BE2C (cell line): ENCODE measurements at places on chromosomes 6 and 20.

DNA sequence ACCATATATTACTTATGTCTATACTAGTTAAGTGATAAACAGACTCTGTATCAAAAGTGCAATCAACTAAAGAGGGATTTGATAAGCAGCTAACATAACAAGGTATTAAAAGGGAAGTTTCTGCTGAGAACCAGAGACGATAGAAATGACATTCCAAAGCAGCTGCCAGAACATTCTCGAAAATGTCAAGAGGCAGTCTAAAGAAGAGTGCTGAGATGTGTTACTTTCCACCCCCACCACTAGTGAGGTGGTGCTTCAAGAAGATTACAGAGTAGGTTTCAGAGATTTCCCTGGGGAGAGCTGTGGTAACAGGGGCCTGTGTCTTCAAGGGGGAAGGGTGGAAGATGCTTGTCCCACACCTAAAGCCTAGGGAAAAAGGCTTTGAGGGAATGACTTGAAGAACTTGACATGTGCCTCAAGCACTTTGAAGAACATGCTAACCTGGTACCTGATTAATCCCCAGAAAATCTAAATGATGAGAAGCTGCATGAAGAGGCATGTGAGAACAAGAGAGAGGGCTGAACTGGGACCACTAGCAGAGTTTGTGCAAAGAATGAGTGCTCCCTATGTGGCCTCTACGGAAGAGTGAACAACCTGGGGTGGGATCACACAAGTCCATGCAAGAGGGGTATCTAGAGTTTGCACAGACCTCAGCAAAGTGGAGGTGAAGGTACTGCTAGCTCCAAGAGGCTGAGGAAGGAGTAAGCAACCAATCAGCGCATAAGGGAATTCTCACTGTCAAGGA, 5.0 kb downstream of the FAM184A start:
- no peak for DNase-seq

GRCh38 chr6:89348372-89348771, 4.2 kb downstream of the UBE2J1 start:
- no peak for DNase-seq

- no peak for DNase-seq
These were observed 11.4 kb downstream of the SYTL3 start for GRCh38 chr6:158661156-158661685.

DNA sequence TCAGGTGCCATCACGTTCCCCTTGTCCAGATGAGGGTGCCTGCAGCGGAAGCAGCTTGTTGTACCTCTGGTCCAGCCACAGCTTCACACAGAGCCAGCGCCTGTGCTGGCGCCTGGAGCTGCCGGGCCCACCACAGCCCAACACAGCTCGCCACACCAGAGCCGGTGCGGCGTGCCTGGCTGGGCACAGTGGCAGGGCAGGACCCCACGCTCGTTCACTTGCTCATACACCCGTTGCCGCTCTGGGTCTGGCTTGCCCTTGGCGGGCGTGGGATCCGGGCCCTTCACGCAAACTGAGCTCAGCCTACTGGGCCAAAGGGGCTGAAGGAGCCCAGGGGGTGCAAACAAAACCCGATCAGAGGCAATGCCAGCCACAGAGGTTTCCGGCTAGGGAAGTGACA, 492.5 kb upstream of the MANEA start:
- no peak for DNase-seq

GRCh38 chr6:160394654-160395035, 46.5 kb downstream of the SLC22A3 start:
- DNase-seq: no peak

DNA sequence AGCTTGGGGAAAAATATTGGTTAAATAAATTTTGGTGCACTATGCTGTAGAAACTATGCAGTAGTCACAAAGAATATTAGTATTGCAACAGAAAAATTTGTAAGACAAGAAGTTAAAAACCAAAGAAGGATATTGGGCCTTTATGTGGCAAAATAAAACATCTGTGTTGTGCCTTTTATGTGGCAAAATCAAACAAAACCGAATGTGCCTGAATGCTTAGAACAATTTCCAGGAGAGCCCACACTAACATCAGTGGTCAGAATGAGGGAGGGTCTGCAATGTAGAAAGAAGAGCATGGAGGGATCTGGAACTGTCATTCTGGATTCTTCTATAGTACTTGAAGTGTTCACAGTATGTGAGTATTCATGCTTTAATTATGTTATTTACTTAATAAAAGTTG, 75.2 kb downstream of the L3MBTL3 start:
- DNase-seq: no peak

GRCh38 chr6:22017766-22018165, 279.1 kb downstream of the PRL start:
- no peak for DNase-seq

- no peak for DNase-seq
These were observed 1.5 kb downstream of the LIN28B start for GRCh38 chr6:104958178-104959025.

DNA sequence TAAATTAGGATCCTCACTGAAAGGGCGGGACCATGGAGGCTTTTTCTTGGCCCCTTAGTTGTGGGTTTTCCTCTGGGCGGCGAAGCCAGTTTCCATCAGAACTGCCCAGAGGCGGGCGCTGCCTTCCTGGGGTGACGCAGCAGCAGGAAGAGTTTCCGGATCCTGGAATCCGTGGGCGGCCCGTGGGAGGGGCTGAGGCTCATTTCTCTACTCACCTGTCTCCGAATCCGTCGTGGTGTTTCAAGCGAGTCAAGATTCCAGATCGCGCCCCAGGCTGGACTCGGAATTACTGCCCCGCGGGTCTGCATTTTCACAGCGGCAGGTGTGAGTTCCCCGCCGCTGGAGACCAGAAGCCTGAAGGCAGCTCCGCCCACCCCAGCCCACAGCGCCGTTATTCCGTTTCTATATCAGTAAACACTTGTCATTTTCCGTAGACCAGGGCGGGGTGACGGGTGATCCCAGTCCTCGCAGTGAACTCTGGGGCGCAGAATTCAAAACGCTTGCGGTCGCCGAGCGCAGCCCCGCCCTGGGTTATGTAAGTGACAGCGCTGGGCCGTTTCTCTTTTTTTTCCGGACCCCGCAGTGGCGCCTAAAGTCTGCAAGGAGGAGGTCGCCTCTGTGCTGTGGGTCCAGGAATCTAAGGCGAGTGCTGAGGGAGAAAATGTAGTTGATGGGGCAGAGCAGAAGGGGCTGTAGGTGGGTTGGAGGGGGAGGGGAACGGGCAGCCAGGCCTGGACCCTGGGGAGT, 27.2 kb upstream of the POU5F1 start:
- peak; percentile 74 for DNase-seq

DNA sequence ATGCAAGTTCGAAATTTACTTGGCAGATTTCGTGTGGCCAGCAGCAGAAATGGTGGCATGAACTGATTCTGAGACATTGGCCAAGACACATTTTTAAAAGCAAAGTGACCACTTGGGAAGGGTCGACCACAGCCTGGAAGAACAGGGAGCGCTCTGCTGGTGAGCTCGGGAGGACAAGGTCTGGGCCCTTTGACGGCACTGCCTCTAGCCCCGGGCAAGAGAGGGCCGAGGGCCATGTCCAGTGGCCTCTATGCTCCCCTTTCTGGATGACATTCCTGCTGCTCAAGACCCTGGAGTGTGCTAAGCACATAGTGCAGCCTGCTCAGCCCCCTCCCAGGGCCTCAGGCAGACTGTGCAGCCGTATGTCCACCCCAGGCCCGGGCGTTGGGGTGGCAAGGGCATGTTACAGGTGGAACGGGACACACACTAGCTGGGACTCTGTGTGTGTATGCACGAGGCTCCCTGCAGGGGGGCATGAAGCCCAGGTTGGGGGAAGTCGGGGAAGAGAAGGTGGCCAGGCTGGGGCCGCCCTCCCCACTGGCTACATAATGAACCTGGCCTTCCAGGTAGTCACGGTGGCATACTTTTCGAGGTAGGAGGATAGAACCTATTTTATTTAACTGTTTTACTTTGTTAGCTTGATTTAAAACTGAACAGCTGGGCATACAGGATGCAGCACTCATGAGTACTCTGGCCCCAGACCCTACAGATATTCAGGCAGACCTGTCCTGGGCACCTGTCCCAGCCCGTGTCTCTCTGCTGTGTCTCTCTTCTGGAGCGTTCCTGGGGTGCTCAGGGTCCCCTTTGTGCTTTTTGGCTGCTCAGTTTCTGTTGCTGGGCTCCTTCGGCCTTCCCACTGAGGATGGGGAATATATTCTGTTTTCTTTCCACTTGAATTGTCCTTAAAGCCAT, 6.4 kb downstream of the SYNJ2 start:
- no peak for DNase-seq

DNA sequence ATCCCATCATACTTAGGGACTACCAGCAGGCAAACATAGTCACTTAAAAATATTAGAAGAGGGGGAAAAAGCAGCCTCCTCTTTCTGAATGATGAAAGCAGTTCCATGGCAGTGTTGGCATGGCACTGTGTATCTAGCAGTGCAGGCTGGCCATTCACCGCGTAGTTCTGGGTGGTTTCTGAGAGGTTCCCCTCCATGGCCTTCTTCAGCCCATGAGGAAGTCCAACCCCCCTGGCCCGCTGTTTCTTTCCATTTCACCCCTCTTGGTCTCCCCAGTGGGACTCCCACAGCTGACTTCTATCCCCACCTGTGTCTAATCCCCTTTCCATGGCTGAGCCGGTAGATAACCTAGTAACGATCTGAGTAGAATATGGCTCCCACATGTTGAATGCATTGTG, 17.0 kb downstream of the PPARD start:
- no peak for DNase-seq

- no peak for DNase-seq
These were observed 30.7 kb upstream of the RIN2 start for GRCh38 chr20:19727251-19727847.

DNA sequence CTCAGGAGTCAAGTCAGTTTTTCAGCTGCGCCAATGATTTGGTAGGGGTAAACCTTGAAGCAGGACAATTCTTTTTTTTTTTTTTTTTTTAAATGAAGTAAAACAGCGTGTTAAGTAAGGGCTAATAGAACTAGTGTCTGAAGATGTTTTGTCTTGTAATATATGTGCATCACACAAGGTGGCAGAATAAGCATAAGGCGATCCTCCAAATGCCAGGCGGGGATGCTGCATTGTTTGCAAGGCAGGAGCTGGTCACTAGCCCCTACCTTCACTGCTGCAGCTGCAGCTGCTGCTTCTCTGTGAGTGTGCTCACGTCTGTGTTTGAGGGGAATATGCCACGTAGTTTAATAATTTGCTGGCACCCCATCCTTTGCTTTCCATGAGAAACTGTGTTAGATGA, 272.7 kb upstream of the MAP3K7 start:
- DNase-seq: peak; percentile 23

DNA sequence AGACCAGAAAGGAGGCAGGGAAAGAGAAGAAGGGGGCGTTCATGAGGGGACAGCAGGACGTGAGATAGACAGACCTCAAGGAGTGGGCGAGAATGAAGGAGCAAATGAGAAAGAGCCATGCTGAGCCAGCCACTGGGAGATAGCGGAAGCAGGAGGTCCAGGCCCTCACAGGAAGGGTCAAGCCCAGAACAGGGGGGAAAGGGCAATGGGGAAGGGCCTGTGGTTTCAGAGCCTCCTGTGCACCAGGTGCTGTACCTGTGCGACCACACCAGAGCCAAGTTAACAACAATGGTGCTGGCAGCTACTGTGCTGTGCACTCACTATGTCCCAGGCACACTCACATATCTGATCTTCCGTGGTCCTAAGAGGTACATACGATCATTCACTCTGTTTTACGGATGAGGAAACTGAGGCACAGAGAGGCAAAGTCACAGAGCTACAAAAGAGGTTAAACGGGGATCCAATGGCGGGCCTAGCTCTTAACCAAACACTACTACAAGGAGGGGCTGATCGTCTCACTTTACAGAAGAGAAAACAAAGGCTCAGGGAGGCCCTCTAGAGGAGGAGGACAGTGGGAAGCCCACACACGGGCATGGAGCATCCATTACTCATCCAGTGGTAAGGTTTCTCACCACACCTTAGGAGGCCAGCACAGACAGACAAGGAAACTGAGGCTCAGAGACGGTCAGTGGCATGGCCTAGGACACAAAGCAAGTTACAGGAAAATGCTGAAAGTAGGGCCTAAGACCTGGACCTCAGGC, 129.1 kb downstream of the PREX1 start:
- no peak for DNase-seq

GRCh38 chr6:27296106-27296783, 15.8 kb downstream of the POM121L2 start:
- DNase-seq: peak; percentile 44

- DNase-seq: no peak
These were observed 3.4 kb downstream of the HMGN3 start for GRCh38 chr6:79231101-79231500.

DNA sequence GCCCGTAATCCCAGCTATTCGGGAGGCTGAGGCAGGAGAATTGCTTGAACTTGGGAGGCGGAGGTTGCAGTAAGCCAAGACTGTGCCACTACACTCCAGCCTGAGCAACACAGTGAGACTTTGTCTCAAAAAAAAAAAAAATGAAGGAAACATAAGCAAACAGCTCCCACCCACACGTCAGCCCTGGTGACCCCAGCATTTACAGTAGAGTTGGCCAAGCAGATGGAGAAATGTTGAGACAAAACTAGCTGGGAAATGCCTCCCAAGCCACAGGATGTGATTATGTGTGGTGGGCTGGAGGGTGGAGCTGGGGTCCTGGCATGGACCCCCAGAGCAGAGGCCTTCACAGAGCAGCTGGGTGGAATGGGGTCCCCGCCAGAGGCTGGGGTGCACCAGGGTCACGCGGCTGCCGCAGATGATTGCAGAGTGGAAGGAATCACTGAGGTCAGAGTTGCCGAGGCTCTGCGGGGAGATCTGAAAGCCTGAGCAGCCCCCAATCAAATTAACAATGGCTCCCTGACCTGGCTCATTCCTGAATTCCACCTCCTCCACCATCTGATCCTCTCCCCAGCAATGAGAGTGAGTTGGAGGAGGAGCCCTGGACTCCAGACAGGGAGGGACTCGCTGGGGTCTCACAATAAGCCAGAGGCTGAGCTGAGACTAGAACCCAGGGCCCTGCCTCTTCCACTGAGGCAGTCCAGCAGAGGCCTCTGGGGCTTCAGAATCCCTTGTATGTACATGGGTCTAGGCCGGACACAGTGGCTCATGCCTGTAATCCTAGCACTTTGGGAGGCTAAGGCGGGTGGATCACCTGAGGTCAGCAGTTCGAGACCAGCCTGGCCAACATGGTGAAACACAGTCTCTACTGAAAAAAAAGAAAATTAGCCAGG, 34.7 kb upstream of the TGM2 start:
- no peak for DNase-seq

- DNase-seq: no peak
These were observed 1.6 kb downstream of the UTRN start for GRCh38 chr6:144286503-144287393.

- no peak for DNase-seq
These were observed 59.2 kb upstream of the EYA2 start for GRCh38 chr20:46835418-46835817.

DNA sequence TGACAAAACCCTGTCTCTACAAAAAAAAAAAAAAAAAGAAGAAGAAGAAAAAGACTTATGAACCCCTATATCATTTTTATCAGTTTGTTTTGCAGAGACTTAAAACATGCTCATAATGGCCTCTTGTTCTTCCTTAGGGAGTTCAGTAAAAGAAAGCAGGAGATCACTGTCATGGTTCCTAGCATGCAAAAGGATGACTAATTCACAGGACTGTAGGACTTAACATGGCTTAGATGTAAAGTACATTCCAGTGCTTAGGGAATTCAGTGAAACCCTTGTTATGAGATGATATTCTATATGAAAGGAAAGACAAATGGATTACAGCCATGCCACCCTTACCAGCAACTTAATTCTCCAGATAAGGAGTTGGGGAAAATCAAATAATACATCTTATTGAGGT, 29.5 kb downstream of the EEF1A1 start:
- no peak for DNase-seq

GRCh38 chr6:17178754-17179529, 77.1 kb downstream of the STMND1 start:
- DNase-seq: no peak
